Skeletal muscle cell (primary cell): ENCODE measurements at places on chromosomes 7 and 10.

- no peak for DNase-seq
Observed at GRCh38 chr10:76192694-76193320, 761.4 kb downstream of the LRMDA start.

- DNase-seq, result no peak
Observed at GRCh38 chr7:16606704-16607103, 38.9 kb downstream of the ANKMY2 start.

DNA sequence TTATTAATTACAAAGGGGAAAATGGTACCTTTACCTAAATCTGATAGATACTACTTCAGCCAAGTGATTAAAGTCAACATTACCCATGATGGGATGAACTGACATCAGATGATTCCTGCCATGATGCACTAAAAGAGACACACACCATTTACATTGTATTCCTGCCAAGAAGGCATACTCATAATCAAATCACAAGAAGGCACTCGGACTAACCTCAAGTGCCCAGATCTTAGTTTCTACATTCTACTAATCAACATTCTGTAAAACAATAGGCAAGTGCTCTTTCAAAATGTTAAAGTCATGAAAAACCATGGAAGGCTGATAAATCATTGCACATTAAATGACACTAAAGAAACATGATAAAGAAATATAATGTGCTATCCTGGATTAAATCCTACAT is 44.4 kb downstream of the SLC35G1 start:
- DNase-seq, result no peak

- no peak for DNase-seq
Observed at GRCh38 chr10:45058992-45059561, 58.4 kb downstream of the ZNF22 start.

DNA sequence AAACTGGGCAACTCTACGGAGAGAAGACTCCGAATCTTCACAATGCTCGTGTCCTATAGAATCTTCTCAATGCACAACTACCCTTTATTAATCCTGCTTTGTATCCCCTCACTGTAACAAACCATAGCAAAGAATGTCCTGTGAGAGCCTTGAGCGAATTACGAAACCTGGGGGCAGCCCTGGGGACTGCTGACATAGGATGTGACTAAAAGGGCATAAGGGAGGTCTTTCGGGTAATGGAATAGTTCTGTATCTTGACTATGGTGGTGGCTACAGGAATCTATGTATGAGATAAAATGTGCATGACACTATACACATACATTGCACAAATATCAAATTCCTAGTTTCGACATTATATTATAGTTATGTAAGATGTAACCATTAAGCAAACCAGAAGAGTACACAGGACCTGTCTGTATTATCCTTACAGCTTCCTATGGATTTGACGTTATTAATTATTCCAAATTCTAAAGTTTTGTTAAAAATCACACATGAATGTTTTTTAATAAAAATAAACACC is 162.5 kb upstream of the KCTD7 start:
- no peak for DNase-seq

- no peak for DNase-seq
Observed at GRCh38 chr10:50919010-50919409, 33.6 kb upstream of the A1CF start.

DNA sequence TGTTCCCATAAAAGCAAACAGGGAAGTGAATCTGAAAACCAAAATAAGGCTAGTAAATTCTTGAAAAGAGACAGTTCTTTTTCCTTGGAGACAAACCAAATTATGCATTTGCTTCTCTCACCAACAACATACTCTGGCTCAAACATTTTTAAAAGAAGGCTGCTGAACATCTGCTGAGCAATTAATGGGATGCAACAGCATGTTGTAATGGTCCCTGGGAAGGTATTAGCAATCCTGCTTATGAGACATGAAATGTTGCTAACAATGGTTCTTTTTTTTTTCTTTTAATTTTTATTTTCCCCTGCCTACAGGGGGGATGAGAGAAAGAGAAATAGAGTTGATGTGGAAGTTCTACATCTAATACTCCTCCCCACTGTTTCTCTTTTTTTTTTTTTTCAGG is 572.1 kb downstream of the SORCS1 start:
- DNase-seq, result no peak

DNA sequence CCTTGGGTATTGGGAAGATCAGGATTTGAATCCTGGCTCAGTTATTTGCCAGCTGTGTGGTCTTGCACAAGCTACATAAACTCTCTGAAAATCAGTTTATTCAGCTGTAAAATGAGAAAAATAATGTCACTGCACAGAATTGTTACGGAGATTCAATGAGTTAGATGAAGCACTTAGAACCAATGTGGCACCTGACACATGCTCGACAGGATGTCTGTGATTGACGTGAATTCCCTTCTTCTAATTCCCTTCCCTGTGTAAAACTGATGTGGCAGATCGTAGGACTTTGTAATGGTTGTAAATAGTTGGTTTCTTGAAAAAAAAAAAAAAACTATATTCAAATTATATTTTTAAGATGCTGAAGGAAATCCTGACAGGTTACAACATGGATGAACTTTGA is 249.9 kb upstream of the MKLN1 start:
- DNase-seq, result no peak

DNA sequence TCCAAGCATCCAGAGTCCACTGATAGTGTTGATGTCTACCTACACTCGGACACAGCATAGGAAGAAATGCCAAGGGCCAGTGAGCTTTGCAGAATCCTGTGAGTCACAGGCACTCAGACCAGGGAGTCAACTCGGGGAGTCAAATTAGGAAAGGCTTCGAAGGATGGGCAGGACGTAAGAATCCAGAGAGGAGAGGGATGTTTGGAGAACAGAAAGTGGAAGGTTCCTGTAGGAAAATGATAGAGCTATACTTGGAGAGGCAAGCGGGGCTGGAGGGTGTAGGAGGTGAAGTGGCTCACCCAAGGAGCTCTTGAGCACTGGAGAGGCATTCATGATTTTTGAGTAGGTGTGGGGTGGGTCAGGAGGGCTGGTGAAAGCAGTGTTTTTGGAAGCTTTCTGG is 3.0 kb downstream of the ZYX start:
- DNase-seq, result no peak

GRCh38 chr10:72228318-72228751 is 12.3 kb upstream of the ASCC1 start:
- no peak for DNase-seq

DNA sequence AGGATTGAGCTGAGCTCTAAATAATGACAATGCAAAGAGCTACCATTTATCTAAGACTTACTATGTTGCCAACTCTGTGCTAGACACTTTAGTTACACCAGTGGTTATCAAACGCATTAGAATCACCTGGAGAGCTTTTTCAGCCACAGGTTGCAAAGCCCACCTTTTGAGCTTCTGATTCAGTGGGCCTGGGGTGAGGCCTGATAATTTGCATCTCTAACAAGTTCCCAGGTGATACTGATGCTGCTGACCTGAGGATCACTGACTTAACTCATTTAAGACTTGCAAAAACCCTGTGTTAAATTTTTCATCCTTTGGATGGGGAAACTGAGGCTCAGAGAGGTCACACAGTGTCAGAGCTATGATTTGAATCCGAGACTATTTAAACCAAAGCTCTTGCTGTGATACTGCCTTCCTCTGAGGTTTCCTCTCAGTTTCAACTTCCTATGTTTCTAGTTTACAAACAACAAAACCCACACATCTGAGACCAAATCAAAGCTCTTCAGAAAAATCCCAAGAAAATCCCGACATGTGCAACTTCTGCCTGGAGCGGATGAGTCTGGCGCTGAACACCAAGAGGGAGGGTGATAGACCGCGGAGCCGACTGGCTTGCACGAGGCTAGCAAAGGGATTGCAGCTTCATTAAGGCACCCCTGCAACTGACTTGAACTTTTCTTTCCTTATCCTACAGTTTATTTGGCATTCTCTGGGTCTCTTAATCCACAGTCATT is 124.9 kb downstream of the CYP26A1 start:
- no peak for DNase-seq

DNA sequence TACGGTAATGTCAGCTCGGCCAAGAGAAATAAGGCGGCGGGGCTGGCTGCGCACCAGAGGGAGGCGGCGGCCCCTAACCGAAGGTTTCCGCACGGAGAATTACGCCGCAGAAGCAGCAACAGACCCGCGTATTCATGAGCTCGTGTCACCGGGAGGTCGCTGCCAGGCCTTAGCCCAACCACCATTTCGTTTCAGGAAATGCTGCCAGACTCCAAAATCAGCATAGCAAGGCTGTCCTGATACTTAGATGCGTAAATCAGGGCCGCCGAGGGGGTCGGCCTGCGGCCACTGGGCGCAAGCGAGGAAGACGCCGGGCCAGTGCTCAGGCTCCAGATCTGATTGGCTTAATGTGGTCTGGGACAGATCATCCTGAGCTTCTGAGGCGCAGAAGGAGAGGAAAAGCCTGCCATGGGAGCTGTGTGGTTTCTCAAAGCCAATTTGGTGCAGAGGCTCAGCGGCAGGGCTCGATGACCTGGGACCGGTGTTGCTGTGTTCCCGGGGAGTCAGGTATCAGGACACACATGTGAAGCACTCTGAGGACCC is 247.9 kb downstream of the BAMBI start:
- DNase-seq, result no peak

DNA sequence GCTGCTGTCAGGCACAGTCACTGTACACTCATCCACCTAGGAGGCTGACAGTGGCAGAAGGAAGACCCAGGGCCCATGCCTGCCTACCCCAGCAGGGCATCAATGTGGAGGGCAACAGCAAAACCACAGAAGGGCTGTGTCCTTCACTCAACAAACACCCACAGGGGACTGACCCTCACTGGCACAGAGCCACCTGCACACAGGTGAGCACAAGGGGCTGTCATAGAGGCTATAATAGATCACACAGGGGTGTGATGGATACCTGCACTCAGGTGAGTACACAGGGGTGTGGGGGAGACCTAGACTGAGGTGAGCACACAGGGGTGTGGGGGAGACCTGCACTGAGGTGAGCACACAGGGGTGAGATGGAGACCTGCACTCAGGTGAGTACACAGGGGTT is 132.8 kb upstream of the TCERG1L start:
- no peak for DNase-seq

DNA sequence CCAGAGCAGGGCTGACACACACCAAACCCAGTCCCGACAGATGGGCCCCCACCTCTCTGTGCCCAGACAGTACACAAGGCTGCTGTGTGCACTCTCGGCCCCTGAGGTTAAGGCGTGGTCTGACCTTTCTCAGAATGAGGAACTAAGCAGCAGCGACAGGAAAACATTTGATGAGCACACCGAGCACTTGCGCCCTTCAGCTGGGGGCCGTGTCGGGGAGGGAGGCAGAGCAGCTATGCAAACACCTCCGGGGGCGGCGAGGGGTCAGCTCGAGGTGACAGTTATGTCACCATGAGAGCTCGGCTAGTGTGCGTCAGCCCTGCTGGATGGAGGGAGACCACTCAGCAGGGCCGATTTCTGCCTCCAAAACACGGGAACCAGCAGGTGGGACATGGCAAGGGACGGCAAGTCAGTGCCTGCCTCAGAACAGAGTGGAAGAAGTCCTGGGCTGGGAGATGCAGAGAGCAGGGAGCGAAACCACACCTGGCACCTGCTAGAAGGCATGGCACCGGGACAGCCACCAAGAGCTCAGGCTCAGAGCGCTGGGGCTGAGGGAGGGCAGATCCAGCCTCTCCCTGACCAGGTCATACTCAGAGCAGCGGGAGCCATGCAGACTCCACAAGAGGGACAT is 57.4 kb downstream of the CHST15 start:
- DNase-seq, result no peak

GRCh38 chr10:68826764-68827591 is at the start of gene STOX1:
Gene STOX1 (plus strand): TSS chr10:68827531. CDS start chr10:68827624, 93 bp downstream.
- peak; percentile 3 for DNase-seq

DNA sequence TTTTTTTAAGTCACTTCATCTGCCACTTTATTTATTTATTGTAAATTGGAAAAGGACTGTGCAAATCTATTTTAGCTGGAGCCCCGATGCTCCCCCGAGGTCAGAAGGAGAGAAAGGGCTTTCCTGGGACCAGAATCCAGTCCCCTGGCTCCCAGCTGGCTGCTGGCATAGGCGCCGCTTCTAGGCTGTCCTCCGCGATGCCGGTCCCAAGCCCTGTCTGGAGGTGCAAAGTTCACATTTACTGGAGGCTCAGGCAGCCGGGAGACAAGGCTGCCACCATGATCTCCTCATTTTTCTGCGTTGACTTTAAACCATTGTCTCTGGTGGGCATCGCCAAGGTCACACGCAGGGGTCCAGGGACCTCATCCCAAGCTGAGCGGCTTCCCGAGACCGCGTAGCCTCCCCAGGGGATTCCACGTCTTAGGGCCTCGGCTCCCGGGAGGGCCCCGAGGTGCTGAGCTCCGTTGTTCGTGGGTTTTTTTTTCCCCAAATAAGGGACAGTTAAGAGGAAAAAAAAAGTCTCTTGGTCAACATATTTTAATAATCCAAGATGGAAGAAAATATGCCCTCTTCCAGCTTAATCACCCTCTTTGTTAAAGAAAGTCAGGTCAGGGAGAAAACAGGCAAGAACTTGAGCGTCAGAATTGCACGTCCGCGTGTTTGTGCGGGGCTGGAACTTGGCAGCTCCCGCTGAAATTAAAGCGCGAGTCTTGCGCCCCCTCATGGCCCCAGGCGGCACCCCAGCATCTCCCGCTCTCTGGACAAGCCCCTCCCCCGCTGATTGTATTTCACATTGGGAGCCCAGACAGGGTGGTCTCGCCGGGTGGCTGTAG is 11.9 kb downstream of the RGR start:
- peak; percentile 3 for DNase-seq

DNA sequence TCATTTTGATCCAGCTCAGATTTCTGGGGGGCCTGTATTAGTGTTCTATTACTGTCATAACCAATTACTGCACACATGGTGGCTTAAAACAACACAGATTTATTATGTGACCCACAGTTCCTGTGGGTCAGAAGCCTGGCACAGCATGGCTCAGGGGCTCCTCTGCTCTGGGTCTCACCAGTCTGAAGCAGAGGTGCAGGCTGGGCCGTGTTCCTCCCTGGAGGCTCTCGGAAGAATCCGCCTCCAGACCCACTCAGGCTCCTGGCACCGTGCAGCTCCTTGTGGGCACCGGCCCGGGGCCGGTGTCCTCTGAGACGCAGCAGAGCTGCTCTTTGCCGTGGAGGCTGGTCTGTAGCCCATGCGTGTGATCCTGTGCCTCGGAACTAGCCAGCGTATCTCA is 61.5 kb downstream of the RAMP3 start:
- no peak for DNase-seq

GRCh38 chr10:125514206-125515162 is 168.5 kb downstream of the TEX36 start:
- no peak for DNase-seq

- DNase-seq, result no peak
Observed at GRCh38 chr10:11851910-11852309, 28.8 kb downstream of the PROSER2 start.

DNA sequence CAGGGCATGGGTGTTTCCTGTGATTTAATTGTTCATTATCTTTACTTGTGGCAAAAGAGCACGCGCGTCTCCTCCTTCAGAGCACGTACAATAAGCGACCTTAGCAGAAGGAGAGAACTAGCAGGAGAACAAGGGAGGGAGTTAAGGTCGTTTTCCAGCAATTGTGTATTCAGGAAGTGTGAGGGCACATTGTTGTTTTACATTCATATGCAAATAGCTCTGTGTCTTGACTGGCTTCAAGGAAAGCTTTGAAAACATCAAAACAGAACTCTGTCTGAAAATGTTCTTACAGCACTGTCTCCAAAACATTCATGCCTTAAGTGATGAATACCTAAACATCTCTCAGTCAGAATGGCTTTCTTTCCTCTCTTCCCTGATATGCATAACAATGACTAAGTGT is 499.1 kb downstream of the ACTR3B start:
- DNase-seq, result no peak
